ENCODE measurements at places on chromosomes 7 and 10.

DNA sequence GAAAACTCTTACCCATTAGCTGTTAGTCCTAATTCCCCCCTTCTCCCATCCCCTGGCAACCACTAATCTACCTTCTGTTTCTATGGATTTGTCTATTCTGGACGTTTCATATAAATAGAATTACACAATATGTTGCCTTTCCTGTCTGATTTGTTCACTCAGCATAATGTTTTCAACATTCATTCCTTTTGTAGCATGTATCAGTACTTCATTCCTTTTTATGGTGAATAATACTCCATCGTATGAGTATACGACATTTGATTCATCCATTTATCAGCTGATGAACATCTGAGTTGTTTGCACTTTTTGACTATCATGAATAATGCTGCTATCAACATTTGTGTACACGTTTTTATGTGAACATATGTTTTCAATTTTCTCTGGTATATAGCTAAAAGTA is 4.4 kb upstream of the FRAT1 start:
- DNase-seq = no peak

DNA sequence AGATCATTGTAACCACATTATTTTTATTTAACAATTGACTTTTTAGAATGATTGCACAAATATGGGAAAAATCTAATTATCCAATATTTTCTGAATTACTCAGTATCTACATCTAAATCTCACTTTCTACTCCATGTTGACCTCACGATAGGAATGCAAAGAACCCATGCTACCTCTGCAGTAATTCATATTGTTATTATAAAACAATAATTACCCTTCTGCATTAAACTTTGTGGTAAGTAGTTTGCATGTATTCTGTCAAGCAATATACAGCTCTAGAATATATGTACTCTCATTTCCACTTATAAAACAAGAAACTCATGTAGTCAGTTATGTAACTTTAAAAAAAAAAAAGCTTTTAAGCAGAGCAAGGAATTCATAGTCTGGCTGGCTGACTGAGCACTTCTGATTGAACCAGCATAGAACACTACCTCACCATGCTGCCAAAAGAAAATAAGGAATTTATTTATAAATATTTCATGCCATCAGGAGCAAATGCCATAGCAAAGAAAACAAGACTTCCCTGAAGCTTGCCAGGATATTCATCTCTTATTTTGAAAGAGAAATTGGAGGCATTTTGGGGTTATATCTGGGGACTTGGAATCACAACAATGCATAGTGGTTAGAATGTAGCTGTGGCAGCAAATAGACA is 895.7 kb downstream of the XPNPEP1 start:
- DNase-seq = no peak

DNA sequence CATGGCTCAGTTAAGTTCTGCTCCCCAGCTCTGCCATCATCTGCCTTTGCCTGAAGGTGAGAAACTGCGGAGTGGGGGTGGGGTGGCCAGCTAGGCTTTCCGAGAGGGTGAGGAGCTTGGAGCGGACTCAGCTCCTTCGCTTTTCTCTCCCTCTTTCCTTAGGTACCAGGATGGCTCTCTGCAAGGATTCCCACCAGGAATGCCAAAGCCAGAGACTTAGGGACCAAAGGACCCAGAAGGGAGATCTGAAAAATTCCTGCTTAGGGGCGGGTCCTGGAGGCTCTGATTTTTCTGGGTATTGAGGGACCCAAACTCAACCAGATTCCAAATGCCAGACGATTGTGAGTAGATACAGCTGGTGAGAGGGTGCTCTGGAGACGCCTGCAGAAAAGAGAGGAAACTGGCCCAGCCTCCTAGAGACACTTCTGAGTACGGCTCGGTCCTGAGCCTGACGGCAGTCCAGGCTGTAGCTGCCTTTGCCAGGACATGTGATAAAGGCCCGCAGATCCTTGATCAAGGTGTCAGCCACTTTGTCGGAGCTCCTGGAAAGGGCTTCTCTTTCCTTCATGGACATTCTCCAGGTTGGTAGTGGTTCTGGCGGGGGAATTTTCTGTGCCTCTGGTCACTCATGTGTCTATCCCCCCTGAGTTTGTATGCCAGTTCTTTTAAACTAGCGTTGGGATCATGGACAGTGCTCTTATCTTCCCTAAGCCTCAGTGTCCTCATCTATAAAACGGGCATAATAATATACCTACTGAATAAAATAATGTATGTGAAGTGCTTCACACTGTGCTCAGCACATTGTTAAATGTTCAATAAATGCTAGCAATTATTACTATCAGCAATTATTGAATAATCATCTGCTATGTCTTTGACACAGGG is 42.5 kb upstream of the BTRC start:
- no peak for DNase-seq

GRCh38 chr10:71860243-71861029 is 9.4 kb upstream of the PSAP start:
- DNase-seq = no peak

- DNase-seq = no peak
Measured at GRCh38 chr7:138889582-138890498, 91.3 kb downstream of the KIAA1549 start.

- DNase-seq = no peak
Measured at GRCh38 chr7:38057829-38058228, 120.2 kb upstream of the STARD3NL start.

- no peak for DNase-seq
Measured at GRCh38 chr10:4183761-4184261, 398.8 kb upstream of the KLF6 start.

DNA sequence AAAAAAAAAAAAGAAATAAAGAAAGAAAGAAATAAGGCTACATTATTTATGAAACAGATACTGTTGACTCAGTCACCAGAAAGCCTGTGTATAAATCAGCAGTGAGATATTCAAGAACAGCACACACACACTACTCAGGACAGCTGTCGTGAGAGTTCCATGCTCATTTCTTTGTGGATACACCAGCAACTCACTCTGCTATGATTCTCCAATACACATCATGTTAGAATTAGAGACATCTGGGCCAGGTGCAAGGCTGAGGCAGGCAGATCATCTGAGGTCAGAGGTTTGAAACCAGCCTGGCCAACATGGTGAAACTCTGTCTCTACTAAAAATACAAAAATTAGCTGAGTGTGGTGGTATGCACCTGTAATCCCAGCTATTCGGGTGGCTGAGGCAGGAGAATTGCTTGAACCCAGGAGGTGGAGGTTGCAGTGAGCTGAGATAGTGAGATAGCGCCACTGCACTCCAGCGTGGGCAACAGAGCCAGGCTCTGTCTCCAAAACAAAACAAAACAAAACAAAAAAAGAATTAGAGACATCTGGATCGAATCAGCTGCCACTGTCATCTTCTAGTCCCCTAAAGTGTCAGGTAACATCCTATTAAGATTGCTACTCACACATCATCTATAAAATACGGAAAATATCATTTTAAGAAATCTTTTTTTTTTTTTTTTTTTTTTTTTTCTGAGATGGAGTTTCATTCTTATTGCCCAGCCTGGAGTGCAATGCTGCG is 11.2 kb upstream of the NUPR2 start:
- DNase-seq = no peak

DNA sequence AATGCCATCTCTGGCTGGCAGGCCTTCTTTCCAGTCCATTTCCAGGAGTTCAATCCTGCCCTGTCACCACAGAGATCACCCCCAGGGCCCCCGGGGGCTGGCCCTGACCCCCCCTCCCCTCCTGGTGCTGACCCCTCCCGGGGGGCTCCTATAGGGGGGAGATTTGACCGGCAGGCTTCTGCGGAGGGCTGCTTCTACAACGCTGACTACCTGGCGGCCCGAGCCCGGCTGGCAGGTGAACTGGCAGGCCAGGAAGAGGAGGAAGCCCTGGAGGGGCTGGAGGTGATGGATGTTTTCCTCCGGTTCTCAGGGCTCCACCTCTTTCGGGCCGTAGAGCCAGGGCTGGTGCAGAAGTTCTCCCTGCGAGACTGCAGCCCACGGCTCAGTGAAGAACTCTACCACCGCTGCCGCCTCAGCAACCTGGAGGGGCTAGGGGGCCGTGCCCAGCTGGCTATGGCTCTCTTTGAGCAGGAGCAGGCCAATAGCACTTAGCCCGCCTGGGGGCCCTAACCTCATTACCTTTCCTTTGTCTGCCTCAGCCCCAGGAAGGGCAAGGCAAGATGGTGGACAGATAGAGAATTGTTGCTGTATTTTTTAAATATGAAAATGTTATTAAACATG is 6.0 kb downstream of the CHPF2 start:
- DNase-seq = no peak

DNA sequence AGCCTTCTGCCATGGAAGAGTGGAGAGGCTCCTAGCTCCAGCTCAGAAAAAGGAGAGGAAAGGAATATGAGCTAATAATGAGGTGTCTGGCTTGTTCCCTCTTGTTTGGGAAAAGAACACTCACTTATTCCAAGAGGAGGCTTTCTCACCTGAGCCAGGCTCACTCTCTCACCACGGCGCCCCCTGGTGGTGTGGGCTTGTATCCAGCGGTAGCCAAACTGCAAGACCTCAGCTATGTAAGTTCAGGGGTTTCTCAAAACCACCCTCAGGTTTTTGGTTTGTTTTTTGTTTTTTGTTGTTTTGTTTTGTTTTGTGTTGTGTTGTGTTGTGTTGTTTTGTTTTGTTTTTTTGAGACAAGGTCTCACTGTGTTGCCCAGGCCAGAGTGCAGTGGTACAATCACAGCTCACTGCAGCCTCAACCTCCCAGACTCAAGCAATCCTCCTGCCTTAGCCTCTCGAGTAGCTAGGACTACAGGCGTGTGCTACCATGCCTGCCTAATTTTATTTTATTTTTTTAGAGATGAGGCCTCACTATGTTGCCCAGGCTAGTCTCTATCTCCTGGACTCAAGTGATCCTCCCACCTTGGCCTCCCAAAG is 124.0 kb downstream of the TMEM130 start:
- DNase-seq = peak; percentile 62

GRCh38 chr10:92897916-92898315 is 49.6 kb downstream of the EXOC6 start:
- no peak for DNase-seq

DNA sequence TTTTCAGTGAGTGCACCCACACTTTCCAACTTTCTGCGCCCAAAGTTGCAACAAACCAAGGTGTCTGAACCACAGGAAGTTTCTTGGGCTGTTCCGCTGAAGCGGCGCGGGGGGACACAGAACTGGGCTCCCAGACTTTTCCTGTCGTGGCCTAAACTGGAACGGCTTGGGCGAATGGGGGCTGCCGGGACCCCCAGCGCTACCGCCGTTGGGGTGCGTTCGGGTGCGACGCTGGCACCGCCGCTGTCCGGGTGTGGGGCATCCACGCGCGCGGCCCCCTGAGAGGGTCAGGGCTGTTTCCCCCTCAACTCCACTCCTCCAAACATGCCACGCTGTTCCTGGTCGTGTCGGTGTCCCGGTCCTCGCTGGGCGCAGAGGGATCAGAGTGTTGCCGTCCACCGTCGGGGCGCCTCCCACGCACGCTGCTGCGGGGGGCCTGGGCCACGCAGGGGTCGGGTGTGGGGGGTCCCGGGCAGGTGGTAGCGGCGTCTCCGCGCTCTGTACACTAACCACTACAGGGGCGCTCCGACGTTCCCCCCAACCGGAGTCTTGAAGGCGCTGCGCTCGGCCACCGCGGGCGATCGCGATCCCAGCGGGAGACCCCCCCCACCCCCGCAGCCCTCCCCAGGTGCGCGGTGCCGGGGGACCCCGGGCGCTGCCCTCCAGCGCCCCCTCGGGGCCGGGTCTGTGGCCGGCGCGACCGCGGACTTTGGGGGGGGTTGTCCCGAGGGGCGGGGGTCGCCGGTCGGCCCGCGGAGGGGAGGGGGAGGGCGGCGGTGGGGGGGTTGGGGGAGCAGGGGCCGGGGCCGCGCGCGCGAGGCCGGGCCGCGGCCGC is 2.2 kb upstream of the CUX1 start:
- peak; percentile 68 for DNase-seq

- DNase-seq = no peak
Measured at GRCh38 chr7:30728591-30729100, 23.3 kb upstream of the INMT start.

DNA sequence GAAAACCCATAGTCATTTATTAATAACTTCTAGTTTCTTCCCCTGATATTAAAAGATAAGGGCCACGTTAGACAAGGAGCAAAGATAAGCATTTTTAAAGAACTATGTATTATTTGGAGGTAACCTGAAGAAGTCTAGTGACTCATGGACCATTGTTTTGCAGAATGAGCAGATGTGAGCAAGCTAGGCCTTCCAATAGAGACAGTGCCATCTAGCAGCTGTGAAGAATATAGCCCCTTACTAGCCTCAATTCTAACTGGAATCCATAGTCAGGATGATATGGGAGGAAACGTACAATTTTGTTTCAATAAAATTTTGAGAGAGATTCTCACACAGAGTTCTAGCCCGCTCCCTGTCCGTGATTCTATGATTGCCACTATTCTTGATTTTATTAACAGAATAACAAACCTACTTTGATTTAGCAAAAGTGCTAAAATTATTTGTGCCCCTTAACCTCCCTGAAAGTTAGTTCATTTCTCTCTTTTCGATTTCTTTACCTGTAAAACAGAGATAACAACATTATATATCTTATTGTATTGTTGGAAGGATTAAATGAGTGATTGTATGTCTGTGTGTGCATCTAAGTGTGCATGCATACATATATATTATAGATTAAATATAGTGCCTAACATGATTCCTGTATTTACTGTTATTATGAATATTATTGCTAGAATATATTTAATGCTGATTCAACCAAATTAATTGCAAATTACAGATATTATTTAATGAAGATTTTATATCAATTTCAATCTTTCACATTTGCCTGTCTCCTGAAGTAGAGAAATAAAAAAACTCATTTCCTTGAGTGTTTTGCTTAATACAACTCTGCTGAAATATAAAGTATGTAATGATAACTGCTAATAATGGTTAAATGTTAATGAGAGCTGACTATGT is 22.7 kb downstream of the FAM237B start:
- no peak for DNase-seq

GRCh38 chr10:43174969-43175368 is 36.7 kb downstream of the CSGALNACT2 start:
- no peak for DNase-seq

GRCh38 chr10:26728957-26729356 is 31.5 kb downstream of the PDSS1 start:
- no peak for DNase-seq

DNA sequence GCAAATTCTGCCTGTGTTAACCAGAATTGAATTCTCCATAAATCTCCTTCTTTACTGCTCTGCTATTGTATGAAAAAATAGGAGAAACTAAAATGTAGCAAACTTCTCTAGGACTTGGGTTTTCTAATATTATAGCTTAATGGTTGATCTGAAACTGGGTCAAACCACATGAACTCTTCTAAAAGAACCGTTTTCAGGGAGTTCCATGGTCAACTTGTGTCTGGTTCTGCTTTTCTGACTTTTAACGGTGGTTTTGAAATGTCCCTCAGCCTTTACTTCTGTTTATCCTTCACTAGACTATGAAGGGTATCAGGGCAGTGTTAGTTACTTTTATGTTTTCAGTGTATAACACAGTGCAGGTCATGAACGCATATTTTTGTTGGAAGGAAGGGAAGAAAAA is 242.2 kb downstream of the TSPAN12 start:
- DNase-seq = no peak

- DNase-seq = no peak
Measured at GRCh38 chr10:44280226-44281014, 104.5 kb downstream of the CXCL12 start.

- no peak for DNase-seq
Measured at GRCh38 chr7:74380720-74381119, 73.0 kb upstream of the GTF2IRD1 start.

Data from stimulated activated naive CD8-positive, alpha-beta T cell treated with anti-CD3 and anti-CD28 coated beads, Interleukin-15, amount 100 ng/mL, for 72 hours (primary cell).